Activated CD4-positive, alpha-beta T cell treated with anti-CD3 and anti-CD28 coated beads for 24 hours (primary cell): ENCODE measurements at places on chromosomes 2 and 18.

DNA sequence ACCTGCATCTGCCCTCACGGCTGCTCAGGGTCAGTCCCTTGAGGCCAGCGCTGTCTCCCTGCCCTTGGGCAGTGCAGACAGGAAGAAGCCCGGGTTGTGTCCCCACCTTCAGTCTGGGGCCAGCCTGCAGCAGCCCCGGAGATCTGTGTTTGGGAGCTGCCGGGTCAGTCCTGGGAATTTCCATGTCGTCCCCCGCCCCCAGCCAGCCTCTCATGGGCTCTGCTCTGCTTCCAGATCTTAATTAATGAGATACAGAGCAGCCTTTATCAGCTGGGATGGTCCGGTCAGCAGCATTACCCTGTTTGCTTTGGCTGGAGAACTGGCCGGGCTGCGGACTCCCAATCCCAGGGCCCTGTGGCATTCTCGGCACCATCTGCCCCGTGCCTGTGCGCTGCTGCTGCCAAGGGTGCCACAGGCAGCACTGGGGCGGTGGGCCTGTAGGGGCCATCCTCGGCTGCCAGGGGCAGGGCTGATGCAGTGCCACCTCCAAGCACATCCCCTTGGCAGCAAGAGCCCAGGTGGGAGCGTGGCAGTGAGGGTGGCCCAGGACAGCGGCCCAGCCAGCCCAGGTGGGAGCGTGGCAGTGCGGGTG is 2.4 kb downstream of the BOK start:
- DNase-seq: no peak

DNA sequence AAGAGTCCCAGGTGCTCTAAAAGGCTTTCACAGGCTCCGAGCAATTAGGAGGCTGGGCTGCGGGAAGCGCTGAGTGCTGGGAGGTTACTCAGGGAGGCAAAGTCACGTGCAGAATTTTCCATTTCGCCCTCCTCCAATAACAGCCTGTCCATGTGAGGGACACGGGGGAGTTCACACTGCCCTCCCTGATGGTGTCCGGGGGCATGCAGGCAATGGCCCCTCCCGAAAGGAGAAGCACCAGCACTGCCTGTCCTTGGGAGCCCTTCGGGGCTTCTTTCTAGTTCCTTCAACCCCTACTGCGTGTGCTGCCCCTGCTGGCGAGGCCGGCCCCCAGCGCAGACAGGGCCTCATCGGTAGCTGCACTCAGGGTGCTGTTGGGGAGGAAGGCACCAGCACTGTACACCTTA is 63.1 kb upstream of the HPCAL1 start:
- DNase-seq: no peak

DNA sequence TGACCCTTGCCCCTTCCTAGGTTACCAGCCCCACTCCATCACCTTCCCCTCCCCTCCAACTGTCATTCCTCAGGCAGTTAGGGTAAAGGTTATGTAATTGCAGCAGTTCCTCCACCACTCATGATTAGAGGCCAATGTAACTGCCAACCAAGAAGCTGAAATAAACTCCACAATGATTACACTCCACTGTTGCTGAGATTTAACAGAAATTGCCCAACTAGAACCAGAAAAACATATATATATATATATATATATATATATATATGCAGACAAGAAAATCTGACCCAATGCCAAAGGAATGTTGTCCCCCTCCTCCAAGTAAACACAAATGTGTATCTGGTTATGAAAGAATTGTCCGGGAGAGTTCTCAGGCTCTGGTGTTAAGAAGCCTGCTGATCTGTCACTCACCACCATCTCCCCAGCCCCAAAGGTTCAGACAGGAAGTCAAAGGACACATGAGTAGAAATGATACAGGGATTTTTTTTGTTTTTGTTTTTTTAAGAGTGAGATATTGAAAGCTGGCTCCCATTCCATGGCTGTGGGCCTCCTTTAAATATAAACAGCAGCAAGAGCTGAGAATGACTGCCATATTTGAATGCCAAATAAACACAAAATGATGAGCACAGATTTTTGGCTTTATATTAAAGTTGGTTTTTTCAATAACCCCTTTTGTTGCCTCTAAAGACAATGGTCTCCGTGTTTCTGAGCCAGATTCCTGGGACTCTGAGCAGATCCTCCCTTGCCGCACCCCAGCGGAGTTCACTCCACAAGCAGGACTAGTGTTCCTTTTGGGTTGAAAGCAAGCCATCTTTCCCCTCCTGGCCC is 127.2 kb upstream of the MAPRE2 start:
- no peak for DNase-seq

DNA sequence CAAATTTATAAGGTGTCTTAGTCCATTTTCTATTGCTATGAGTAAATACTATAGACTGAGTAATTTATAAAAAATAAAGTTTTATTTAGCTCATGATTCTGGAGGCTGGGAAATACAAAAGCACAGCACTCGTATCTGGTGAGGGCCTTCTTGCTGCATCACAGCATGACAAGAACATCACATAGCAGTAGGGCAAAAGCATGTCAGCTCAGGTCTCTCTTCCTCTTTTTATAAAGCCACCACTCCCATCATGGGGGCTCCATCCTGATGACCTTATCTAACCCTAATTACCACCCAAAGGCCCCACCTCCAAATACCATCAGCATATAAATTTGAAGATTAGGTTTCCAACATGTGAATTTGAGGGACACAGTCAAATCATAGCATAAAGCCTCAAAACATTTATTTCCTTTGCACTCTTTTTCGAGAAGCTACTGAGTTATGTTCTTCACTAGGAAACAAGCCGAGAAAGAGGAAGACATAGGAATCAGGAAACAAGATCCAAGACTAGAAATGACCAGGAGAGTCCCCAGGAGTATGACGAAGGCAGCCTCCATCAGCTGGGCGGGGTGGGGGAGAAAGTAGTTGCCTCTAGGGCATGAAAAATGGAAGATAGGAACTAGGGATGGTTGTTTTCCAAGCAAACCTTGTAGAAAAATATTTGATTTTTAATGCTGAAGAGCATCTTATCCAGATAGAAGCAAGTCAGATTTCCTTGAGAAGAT is 24.1 kb upstream of the NABP1 start:
- DNase-seq: no peak

DNA sequence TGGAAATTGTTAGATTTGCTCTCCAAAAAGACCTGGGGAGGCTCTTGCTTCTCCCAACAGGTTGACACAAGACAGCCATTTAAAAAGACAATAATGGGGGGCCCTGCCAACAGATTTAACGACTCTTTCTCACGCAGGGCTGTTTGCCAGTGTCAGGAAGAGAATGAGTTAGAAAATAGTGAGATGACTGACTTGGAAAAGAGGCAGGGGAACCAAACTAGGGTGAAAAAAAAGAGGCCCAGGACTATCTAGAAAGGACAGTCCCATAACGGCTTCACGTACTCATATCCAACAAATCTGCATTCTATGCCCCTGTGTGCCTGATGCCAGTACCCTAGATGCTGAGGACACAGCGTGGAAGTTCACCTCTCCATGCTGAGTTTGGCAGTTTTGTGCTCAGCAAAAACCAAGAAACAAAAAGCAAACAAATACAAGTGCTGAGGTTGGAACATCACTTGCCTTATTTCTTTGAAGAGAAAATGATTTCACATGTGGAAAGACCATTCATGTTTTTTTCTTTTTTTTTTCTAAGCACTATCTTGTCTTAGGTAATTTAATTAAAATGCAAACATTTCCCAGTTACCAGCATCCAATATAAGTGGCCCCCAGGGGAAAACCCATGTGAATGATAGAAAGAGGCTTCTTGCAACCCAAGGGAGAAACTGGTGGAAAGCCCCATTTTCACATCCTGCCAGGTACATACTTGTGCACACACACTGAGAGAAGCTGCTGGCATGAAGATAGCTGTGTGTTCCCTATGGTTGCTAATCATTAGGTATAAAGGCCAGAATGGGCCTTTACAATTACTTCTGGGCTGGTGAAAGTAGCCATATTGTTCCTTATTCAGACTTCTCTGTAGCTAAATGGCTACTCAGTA is 10.6 kb upstream of the WIPF1 start:
- no peak for DNase-seq

GRCh38 chr2:197992482-197993133 is 188.2 kb downstream of the PLCL1 start:
- no peak for DNase-seq

GRCh38 chr2:240796543-240797499 is 23.2 kb downstream of the KIF1A start:
- DNase-seq: no peak

- DNase-seq: no peak
Measured at GRCh38 chr18:10820681-10821080, 294.9 kb downstream of the NAPG start.

DNA sequence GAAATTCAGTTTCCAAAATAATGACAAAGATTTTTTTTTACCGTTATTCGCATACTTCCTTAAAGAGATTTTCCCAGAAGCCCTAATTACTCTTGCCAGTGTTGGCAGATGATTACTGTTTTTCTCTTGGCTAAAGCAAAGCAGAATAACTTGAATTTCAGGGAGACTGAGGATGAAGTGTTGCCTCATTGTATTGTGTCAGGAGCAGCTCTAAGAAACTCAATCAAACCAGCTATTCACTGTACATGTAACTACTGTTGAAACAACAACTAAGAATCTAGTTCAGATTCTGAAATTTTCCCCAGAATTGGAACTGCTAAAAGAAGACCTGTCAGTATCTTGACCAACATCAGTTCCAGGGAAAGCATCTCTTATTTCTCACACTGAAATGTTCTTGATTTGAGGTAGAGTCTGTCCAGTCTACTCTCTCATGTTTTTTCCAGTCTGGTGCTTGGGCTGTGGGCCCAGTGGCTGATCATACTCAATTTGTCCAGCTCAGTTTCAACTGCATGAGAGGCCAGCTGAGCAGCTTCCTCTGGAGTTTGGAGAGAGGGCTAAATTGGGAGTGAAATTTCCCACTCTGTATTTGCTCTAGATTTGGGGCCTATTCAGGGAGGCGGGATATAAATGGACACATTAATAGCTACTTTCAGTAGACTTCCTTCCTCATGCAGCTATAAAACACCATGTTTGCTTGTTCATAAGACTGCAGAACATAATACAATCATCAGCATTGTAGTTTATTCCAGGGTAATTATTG is 78.5 kb downstream of the PPP1R1C start:
- no peak for DNase-seq

- DNase-seq: no peak
Measured at GRCh38 chr2:16507655-16508489, 157.8 kb downstream of the CYRIA start.

DNA sequence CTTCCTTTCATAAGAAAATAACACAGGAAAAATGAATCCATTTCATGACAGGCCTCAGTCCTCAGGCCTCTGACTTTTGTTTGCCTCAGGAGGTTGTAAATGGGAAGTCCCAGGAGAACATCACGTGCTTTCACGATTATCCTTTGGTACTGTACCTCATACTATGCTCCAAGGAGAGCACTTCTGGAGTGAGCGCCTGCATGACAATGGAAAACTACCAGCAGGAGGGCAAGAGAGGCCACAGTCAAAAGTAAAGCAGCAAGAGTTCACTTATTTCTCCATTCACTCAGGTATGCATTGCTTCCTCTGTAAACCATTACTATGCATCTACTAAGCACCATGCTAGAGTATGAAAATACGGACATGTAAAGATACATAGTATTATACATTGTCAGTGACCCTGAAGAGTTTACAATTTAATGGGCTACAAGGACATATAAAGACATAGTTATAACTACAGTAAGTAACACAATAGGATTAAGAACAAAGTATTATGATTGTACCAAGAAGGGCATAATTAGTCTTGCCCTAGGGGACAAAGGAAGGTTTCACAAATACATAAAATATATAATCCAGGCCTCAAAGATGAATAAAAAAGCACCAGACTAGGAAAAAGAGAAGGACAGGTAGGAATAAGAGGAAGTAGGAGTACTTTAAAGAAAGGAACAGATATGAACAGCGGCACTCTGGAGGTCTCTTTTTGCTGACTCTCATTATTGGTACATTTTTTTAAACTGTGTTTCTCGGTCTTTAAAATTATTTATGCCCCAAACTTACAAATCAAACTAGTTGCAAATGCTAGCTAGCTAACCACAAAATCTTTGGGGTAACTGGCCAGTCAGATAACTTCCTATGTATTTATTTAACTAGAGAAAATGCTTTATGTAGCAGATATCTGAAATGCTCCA is 806.7 kb downstream of the NRXN1 start:
- no peak for DNase-seq

DNA sequence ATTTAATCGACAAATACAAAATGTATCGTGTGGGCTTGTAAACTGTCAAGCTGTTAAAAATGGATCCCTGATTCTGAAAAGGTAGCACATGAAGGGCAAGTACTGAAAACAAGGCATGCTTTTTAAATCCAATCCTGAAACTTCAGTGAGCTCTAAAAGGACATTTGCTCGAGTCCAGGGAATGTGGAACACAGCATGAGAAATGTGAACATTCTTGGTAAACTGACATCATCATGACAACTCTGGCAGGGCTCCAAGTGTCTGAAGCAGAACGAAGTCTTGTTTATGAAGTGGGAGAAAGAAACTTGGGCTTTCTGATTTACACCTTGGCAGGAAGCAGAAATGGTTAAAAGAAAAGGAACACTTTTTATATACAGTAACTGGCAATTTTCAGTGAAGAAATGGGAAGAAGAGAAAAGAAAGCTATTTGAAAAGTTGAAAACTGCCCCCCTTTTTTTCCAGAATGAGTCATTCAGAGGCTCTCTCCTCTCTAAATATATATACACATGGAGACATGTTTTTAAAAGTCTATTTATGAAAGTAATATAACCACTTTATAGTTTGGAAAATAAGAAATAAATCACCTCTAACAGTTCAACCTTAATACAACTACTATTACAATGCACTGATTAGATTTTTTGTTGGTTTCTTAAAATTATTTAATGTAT is 120.8 kb downstream of the GAREM1 start:
- no peak for DNase-seq

DNA sequence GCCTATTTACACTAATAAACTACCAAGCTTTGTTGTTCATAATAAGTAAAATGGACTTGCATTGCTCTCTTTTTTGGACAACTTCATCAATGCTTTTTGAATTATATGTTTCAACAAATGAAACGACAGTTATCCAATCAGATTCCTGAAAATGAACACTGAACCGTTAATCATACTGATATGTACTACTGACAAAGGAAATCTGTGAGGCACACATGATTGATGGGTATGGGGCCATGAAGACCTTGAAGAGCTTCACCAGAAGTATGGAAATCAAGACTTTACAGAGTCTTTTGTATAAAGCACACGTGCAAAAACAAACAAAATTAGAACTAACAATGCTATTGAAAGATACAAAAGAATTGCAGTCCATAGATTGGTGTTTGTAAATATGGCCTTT is 51.2 kb downstream of the HNMT start:
- DNase-seq: no peak

DNA sequence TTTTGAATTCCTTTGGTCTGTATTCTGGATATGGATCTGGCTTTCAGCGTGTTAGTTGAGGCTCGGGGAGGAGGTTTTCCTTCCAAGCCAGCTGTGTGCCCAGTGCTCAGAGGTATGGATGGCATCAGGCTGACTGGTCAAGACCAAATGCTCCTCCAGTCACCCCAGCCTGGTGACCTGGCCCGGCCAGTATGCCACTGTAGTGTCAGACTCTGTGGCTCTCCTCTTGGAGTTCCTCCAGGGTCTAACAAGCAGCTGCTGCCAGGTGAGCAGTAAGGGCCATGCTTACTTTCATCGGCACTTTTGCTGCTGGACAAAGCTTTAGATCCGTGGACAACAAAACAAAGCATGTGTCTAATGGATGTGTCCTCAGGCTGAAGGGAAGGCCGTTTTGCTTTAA is 44.1 kb downstream of the CABLES1 start:
- DNase-seq: no peak

- no peak for DNase-seq
Measured at GRCh38 chr2:98759338-98759737, 28.4 kb upstream of the MGAT4A start.

GRCh38 chr18:58863539-58864145 is 1.0 kb upstream of the ZNF532 start:
- DNase-seq: peak; percentile 16

GRCh38 chr2:47050021-47050760 is 104.9 kb downstream of the STPG4 start:
- DNase-seq: no peak
